Activated CD4-positive, alpha-beta T cell treated with anti-CD3 and anti-CD28 coated beads, Interleukin-2, amount 10 ng/mL, durations not matched to agents 7 days and 5 days (primary cell): ENCODE measurements at places on chromosomes 1 and 21. TPM values are rescaled to one million over a fixed set of nuclear protein-coding genes. Genes with fewer than 3 reads are reported as not detected.

Gene LAD1
- total RNA-seq: not detected

Gene RNF186
- total RNA-seq: not detected

Gene DMBX1
- total RNA-seq: 0.10 TPM

Gene CYP4A11
- total RNA-seq: not detected

Gene RBBP5
- 24.7 TPM for total RNA-seq

Gene PDE4B
- 26.5 TPM for total RNA-seq

Gene DCST1
- total RNA-seq: not detected

Gene LCE1B
- not detected for total RNA-seq

Gene ADCY10
- total RNA-seq: not detected

Gene SPATA21
- total RNA-seq: not detected

Gene NASP
- 193 TPM for total RNA-seq

Gene TMEM234
- 15.0 TPM for total RNA-seq

Gene UAP1
- 10.9 TPM for total RNA-seq

Gene LCE3E
- total RNA-seq: not detected

Gene UBAP2L
- total RNA-seq: 211 TPM

Gene TEX38
- not detected for total RNA-seq

Gene S100A14
- total RNA-seq: not detected

Gene LCE6A
- not detected for total RNA-seq

Gene NCAM2
- not detected for total RNA-seq

Gene CDCA8
- 85.5 TPM for total RNA-seq

Gene PCAT6
- total RNA-seq: 0.29 TPM

Gene BRDT
- not detected for total RNA-seq

Gene TDRD10
- not detected for total RNA-seq

Gene SH3BGR
- total RNA-seq: 0.89 TPM

Gene NUF2
- 62.5 TPM for total RNA-seq

Gene NBPF20
- 0.60 TPM for total RNA-seq

Gene CYP2J2
- total RNA-seq: 3.4 TPM

Gene CLEC20A
- not detected for total RNA-seq

Gene STUM
- total RNA-seq: not detected

Gene GOLT1A
- total RNA-seq: not detected
